Hematopoietic multipotent progenitor cell treated with erythropoietin and hydrocortisone succinate and interleukin-3 and kit ligand, for 15 days (in vitro differentiated cells): ENCODE measurements at places on chromosomes 12 and 14.
A peak's percentile ranks its signal among the peaks of the same experiment; 100 is the strongest.

DNA sequence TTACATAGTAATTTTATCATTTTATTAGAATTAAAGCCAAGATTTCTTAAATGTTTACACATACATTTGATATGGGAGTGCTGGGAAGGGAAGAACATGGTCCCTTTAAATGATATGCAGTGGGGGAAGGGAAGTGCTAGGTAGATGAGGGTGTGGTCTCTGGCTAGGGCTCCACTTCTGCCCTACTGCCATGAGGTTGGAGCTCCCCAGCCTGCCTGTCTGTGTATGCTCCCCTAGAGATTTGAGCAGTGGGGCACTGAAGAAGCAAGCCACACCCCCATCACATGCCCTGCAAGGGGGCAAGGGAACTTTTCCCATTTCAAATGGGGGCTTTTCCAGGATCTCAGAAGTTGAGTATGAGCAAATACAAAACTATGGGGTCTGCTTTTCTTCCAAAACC, 25.5 kb downstream of the CLECL1 start:
- DNase-seq, result no peak

DNA sequence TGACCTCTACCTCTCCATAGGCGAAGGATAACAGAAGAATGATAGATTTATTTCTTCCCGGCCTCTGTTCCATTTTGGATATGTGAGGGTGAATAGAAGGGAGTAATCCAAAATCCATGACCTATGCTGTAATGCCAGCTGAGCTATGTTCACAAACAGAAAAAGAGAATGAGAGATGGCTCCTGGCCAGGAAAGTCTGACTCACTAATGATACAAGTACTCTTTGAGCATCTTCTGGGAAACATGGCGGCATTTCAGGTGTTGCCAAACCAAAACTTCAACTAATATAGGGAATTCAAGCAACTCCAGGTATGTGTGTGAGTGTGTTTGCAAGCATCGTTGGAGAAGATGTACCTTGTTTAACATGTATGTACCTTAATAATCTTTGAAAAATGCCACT, 55.1 kb downstream of the MED13L start:
- DNase-seq, result peak; percentile 69

GRCh38 chr14:95518045-95518751, 1.7 kb upstream of the SYNE3 start:
- DNase-seq, result no peak

DNA sequence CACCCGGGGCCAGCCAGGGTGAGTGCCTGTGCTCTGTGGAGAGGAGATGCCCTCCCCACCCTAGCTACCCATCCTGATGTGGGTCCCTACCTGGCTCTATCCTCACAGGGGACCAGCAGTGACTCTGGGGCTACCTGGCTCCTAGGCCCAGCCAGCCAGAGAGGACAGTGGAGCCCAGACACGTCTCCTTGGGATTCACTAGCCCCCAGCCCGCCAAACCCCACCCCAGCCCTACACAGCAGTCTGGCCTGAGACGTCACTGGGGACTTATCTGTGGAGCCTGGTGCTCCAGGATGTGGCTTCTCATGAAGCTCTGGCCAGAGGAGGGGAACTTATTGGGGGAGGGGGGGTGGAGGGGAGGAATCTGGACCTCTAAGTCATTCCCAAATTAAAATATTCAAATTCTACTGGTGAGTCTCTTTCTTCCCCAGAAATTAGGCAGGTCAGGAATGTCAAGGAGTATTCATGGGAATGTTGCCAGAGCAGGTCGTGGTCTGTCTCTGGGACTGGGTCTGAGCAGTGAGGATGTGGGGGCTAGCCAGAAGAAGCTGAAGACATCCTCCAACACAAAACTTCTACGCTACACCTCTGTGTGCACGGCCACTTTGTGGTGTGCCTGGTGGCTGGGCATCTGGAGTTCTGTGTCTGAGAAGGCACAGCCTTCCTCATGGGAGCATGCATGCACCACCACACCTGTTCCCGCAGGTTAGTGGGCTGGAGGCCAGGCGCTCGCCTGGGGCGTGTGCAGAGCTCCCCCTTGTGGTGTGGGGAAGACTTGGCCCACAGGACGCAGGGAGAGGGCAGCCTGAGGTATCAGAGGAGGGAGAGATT, 2.7 kb downstream of the CMTM5 start:
- peak; percentile 71 for DNase-seq

DNA sequence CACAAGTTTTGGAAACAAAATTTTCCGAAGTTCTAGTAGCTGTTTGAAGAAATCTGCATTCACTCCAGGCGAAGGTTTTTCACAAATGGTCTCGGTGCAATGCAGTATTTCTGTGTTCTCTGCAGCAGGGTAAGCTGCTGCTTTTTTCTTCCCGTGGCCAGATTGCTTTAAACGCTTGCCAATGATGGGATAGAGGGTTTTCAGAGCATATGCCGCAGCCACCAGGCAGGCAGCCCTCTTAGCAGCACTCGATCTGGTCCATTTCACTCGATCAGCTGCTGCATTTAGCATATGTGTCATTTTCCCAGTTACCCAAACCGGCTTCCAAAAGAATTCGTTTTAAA, 315 bp downstream of the ABCD2 start:
- DNase-seq, result no peak

DNA sequence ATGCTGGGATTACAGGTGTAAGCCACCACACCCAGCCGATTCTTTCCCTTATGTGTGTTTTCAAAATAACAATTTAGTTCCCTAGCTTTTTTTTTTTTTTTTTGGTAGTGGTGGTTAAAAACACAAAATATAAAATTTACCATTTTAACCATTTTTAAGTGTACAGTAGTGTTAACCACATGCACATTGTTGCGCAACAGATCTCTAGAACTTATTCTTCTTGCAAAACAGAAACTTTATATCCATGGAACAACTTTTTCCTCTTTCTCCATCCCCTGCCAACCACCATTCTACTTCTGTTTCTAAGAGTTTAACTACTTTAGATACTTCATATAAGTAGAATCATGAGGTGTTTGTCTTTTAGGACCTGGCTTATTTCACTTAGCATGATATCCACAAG, 1.1 kb upstream of the NDUFA12 start:
- DNase-seq, result no peak

DNA sequence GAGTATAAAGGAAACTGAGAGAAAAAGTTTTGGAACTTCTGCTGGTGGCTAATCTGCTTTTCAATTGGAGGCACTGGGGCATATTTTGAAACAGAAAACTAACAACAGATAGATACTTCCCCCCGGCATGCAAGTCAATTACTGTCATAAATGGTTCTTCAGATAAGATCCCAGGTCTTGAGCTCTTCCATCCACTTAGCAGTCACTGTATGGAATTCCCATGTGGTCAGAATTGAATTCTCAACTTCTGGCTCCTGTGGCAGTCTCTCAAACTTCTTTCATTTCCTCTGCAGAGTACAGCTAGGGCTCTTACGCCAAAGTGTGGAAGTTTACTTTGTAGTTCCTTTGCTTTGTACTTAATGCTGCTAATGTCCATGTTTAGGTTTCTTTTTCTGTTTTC, 452.2 kb downstream of the IPO8 start:
- no peak for DNase-seq
